ENCODE measurements at places on chromosomes 5 and 9.

DNA sequence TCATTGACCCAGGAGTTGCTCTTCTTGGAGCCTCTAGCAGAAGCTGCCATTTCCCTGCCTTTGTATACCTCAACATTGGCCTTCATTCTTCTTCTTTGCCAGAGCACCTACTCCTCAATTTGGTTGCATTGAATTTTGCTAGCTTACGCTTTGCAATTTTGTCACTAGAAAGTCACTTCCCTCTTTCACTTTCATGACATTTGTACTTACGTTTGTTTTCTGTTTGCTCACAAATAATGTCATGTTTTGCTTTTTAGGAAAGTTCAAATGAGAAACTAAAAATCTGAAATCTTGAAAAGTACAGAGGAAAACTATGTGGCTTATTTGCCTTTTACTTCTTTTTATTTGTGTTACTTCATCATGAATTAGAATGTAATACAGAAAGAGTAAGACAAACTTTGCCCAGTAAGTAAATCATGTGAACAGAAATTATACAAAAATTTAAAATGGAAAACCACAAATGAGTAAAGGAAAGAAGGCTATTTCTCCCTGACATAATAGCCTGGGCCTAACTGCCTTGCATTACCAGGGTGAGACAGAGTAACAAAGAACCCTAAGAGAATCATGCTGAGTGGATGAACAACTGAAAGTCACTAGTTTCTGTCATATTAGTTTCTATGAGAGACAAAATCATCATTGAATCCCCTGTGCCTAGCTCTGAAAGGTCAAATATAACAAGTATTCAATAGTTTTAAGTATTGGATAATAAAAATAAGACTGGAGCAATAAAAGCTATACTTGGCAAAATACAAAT is 7.4 kb upstream of the IFNA1 start:
- no peak for DNase-seq

DNA sequence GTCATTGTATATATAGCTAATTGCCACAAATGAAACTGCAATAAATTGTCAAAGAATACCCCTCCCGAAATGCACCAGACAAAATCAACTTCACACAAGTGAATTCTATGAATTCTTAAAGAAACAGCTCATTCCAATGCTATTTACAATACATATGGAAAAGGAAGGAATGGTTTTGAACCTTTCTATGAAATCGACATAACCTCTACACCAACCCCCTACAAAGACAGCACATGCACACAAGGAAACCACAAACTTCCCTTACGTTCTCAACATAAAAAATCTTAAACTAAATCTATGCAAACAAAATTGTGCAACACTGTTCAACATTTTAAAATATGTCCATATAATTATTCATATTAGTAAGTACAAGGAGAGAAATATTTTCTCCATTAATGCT is 39.2 kb downstream of the MARCHF11 start:
- DNase-seq, result no peak

- peak; percentile 22 for DNase-seq
Observed at GRCh38 chr5:67773411-67774266, 441.9 kb upstream of the PIK3R1 start.

DNA sequence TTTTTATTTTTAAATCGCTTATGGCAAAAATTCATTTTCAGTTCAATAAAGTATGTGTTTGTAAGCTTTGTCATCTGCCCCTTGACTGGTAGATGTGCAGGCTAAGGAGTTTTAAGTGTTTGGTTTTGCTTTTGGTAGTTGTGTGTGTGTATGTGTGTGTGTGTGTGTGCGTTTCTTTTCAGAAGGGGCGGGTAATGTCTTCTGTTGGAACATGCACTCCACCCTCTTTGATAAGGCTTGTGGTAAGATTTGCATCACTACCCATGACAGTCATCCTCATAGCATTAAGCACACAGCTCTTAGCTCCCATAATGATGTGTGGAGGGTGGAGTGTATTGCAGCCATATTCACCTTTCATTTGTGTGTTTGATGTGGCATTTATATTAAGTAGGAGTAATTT is 92.1 kb upstream of the FSD1L start:
- DNase-seq, result no peak

- no peak for DNase-seq
Observed at GRCh38 chr9:99921875-99922710, 15.6 kb downstream of the STX17 start.

GRCh38 chr5:36264202-36264760 is 22.6 kb upstream of the NADK2 start:
- DNase-seq, result no peak

DNA sequence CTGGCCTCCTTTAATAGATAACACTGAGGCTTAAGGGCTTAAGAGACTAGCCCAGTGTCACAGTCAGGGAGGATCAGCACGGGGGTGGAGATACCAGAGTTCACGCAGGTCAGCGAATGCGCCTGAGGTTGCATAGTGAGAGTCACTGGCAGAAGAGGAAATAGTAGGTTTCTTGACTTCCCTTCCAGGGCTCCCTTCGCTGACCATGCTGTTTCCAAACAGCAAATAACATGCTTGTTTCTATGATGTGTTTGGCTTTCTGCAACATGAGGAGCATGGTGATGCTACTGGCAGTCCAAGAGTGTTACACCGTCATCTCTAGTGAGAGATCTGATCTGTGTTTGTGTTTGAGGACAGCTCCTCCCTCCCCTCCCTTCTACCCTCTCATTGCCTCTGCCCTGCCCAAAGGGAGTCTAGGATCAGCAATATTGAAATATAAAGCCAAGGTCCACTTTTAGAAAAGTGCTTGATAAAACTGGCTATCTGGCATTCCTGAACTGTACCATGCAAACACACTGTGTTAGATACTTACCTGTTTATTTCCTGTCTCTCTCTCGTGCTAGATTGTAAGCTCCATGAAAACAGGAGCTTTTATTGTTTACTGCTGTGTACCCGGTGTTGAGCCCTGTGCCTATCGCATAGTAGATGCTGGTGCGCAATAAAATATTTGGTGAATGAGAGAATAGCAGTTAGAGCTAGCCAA is 12.3 kb downstream of the TLE4 start:
- no peak for DNase-seq

DNA sequence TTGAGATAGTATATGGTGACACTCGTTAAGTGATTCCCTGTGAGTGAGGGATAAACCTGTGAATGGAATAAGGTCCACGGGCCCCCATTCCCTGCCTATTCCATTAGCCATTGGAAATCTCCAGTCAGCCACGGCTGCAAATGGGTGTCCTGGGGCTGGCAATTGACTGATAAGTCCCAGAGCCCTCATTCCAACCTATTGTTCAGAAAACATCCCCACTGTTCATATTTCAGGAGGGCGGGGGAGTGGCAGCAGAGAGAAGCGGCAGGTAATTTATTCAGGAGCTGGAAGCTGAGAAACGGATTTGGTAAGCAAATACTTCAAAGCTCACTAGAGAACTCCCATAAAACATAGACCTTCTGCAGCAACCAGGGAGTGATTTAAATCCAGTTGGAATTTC is 42.0 kb downstream of the TMEM174 start:
- DNase-seq, result no peak

GRCh38 chr9:133771486-133772482 is 33.6 kb upstream of the SARDH start:
- DNase-seq, result no peak

DNA sequence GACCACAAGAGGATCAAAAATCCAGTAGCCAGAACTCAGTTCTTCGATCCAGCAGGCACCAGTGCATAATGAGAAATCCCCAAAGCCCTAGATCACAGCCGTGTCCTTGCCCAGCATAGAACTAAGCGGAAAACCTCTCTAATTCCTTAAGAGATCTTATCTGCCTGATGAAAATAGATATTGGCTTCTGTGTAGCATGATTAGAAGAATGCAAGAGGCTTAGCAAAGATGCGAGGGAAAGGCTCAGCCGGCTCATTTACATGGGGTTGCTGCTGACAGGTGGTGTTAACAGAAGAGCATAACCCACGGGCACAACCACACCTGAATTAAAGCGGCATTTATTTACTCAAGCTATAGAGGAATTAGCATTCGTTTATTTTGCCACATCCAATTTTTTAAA is 400.0 kb upstream of the ADAMTS16 start:
- no peak for DNase-seq
